Fibroblast of the aortic adventitia (primary cell): ENCODE measurements at places on chromosomes 4 and X.

- peak; percentile 27 for DNase-seq
Observed at GRCh38 chr4:165787516-165788274, 85.3 kb upstream of the TLL1 start.

DNA sequence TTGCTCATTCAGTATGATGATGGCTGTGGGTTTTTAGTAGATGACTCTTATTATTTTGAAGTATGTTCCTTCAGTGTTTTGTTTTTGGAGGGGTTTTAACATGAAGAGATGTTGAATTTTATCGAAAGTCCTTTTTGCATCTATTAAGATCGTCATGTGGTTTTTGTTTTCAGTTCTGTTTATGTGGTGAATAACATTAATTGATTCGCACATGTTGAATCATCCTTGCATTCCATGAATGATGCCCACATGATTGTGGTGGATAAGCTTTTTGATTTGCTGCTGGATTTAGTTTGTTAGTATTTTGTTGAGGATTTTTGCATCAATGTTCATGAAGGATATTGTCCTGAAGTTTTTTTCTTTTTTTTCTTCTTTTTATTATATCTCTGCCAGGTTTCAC, 347.4 kb upstream of the EPHA5 start:
- DNase-seq = no peak

GRCh38 chrX:22136711-22137110, 104.6 kb downstream of the PHEX start:
- no peak for DNase-seq

DNA sequence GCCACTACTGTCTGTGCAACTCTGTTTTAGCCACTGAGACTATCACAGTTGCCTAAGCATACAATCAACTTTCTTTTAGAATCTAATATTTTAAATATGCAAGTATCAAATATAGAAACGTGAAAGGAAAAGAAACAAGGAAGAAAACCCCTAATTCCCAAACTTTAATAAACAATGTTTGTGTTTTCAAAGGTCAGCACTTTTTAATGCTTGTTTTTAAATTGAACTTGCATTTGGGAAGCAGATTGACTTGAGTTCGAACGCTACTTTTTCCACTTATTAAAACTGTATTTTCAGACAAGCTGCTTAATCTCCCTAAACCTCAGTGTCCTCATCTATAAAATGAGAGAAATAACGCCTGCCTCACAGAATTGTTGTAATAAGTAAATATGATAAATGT, 185.8 kb upstream of the GPC4 start:
- DNase-seq = no peak

DNA sequence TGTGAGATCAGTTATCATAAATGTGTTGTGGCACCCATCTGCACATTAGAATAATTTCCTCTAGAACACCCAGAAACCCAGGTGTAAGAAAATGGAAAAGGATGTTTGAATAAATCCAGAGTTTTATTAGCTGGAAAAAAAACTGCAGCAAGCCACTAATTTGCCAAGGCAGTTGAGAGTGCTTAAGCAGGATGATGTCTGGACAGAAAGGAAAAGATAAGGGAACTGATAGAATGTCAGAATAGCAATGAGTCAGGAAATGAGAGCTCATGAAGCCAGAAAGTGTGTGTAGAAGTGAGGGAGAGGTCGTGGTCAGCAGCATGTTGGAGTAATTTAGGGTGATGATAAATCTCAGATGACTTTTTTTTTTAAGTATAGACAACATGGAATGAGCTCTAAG, 15.2 kb upstream of the NEUROG2 start:
- peak; percentile 30 for DNase-seq
